ENCODE measurements at places on chromosomes 7 and 10.
A peak's percentile ranks its signal among the peaks of the same experiment; 100 is the strongest.

- DNase-seq = no peak
Measured at GRCh38 chr10:100999742-101000126, at the start of gene LZTS2. TSS of gene LZTS2 (plus strand) at chr10:100999808. CDS start at chr10:101002539, 2,731 bp downstream.

GRCh38 chr10:3140280-3140679 is 32.3 kb downstream of the PITRM1 start:
- no peak for DNase-seq

- no peak for DNase-seq
Measured at GRCh38 chr10:124176349-124177179, 83.2 kb upstream of the CHST15 start.

- DNase-seq = no peak
Measured at GRCh38 chr10:113291413-113291812, 261.4 kb upstream of the HABP2 start.

- DNase-seq = no peak
Measured at GRCh38 chr10:29862923-29863614, 196.3 kb downstream of the JCAD start.

- DNase-seq = peak; percentile 72
Measured at GRCh38 chr10:112137154-112137987, 46.2 kb downstream of the GPAM start.

GRCh38 chr7:47543714-47544113 is 38.2 kb downstream of the TNS3 start:
- no peak for DNase-seq

- no peak for DNase-seq
Measured at GRCh38 chr10:131556061-131556896, 244.8 kb upstream of the TCERG1L start.

GRCh38 chr10:110069502-110069982 is 61.8 kb downstream of the ADD3 start:
- DNase-seq = no peak

- no peak for DNase-seq
Measured at GRCh38 chr7:132554446-132554845, 21.8 kb downstream of the PLXNA4 start.

GRCh38 chr7:91533996-91534395 is 269.8 kb downstream of the FZD1 start:
- DNase-seq = no peak

DNA sequence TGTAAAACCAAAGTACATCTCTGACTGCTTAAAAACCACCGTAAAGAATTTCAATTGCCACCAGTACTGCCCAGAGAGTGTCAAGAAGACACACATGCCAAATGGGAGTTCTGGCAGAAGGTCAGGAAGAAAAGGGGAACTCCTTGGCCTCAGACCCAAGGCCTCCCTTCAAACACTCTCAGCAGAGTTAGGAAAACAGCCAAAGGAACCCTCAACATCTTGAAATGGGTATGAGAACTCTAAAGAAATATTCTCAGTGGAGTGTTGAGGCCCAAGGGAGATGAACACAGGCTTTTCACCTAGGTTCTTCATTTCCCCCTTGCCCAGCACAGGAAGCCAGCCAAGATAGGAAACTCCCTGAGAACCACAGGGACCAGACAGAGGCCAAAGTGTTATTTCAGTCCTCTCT is 96.1 kb upstream of the ASAH2 start:
- no peak for DNase-seq

- DNase-seq = no peak
Measured at GRCh38 chr10:133391761-133392518, 2.0 kb upstream of the MTG1 start.

DNA sequence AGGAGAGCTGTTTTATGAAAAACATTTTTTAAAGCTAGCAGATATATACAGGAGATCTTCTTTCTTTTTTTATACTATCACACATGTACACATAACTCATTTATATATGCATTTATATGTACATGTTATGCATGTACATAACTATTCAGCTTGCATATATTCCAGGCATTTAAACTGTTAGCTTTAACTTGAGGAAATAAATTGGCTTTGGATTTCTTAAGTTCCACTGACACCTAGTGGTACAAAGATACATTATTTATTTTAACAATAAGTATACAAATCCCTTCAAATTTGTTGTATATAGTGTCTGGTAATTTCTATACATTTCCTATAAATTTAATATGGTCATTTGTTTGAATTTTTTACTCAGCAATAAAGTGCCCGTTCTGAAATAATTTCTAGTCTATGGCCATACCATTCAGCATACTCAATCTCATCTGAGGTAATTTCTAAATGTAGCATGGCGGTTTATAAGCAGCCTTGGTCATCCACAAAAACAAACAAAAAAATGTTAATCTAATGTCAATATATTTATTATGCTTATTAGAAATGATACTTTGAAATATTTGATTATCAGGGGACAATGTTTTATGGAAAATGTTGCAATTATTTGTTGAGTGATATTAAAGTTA is 11.6 kb downstream of the ZDHHC6 start:
- no peak for DNase-seq

DNA sequence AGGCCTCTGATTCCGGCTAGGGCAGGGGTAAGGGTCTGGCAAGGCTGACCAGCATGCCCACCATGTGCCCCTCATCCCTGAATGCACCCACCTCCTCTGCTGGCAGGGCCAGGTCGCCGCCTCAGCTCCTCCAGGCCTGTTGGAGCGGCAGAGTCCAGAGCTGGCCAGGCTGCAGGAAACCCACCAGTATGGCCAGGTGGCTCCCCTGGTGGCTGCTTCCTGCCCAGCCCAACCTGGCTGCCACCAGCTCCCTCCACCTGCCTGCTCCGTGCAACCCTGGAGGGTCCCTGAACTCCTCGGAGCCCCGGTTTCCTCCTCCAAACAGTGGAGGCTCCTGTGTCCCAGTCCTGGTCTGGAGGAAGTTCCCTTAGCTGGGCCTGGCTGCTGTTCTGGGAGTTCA is 39.6 kb downstream of the MICALL2 start:
- DNase-seq = no peak

DNA sequence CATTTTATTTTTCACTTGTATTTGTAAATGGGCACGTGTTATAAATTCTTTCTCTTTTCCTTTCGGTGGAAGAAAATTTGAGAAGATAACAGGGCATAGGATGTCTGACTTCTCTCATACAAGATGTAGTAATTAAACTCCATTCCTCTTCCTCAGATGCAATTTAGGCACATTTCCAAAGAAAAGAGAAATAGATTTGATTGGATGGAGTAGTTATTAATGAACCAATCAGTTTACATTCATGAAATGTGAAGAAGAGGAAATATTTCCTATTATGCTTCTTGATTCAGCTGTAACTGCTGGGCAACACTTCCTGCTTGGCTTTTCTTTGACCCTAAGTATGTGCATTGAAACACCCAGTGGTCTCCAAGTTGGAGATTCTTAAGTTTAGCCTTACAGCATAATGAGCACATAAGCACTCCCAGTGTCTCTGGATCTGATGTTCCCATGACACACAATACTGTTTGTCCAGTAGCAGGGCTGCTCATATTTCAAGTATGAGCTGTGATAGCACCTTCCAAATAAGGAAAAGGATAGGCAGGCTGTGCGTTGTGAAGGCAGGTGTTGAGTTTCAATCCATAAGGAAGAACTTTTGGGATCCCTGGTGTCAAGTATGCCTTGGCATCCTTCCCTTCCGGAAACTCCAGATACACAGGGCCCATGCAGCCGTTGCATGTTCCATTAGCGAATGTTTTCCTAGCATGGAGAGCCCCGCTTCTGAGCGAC is 33.4 kb upstream of the COBL start:
- no peak for DNase-seq

All from cerebellar nuclear complex (tissue), 1 donor.